CD8-positive, alpha-beta memory T cell (primary cell): ENCODE measurements at places on chromosomes 4 and X.

GRCh38 chrX:10483191-10483831, 137.1 kb downstream of the MID1 start:
- no peak for DNase-seq

GRCh38 chr4:39062094-39062769, at the start of gene KLHL5:
Gene KLHL5, plus strand, starts transcription at chr4:39062232. Its CDS starts 421 bp downstream, at chr4:39062653.
- DNase-seq, result no peak

DNA sequence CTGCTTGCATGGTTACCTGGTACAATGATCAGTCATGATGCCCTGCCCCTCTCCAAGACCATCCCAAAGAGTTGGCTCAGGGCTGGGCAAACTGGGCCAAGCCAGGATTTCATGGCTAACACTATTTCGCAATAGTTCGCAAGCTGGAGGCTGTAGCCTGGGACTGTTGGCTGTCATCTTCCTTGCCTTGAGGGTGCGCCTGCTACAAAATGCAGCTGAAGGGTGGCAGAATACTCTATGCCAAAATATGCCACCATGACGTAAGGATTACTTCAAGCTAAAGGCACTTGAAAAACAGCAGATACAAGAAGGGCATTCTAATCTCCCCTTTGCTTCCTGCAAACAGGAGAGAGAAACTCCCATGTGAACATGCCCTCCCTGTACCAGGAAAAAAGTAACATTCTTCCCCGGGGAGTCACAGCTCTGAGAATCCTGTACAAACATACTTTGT, 21.0 kb downstream of the SAT1 start:
- DNase-seq, result no peak

DNA sequence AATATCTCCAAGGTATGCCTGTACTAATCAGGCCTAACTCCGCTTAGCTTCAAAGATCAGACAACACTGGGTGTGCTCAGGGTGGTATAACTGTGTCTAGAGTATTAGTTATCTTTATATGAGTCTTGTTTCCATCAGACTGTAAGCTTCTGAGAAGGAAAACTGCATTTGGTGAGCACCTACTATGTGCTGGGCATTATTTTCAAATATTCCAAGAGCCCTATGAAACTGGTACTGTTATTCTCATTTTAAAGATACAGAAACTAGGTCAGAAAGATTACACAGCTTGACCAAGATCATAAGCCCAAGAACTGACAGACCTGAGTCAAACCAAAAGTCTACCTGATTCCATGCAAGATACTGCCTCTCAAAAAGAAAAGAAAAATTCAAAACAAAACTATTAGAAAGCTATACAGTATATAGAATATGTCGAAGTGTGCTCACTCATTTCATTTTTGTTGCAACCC, 44.4 kb downstream of the LRBA start:
- no peak for DNase-seq

DNA sequence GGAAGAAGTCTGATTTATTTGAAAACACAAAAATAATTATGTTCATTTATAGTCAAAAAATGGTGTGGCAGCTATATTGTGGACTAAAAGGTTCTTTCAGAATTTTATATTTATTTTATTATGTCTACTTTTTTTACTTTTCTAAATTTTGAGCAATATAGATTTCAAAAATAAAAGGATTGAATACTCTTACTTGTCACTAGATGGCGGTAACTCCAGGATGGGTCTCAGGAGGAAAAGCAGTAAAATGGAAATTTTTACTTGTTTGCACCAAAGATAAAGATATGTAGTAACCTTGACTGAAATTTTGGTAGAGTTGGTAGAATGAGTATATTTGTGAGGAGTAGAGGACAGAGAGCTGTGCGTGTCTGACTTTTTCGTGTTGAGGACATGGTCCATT, 14.5 kb upstream of the DACH2 start:
- no peak for DNase-seq

GRCh38 chr4:30630431-30630830, 89.7 kb upstream of the PCDH7 start:
- no peak for DNase-seq
